ENCODE measurements at places on chromosomes 13 and 19.

DNA sequence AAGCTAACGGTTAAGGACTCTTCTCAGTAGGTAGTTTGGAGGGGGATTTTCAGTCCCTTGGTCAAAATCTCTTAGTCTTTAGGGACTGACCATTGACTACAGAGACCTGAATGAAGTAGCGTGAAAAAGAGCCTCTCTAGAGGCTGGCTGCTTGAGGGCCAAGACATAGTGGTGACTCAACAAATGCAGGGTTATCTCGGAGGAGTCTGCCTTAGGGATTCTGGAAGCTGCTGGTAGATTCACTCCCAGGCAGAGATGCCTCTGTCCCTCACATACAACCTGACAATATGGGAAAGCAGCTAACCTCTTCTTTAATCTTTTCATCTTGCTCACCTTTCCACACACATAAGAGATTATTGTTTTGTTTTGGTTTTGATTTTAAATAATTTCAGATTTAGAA, 5.1 kb downstream of the ZNF793 start:
- no peak for DNase-seq

DNA sequence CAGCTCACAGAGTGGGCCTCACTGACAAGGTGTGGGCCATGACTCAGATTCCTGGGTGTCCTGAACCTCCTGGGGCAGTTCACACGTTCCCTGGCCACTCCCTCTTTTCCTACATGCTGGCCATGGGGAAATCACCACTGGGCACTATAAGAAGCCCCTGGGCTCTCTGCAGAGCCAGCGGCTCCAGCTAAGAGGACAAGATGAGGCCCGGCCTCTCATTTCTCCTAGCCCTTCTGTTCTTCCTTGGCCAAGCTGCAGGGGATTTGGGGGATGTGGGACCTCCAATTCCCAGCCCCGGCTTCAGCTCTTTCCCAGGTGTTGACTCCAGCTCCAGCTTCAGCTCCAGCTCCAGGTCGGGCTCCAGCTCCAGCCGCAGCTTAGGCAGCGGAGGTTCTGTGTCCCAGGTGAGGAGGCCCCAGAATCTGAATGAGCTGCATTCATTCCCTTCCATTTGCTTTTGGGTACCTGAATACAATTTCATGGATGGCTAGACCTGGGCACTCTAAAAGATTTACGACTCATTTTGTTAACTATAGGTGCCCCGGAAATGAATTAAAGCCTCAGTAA, at the start of gene OLFM4:
Gene OLFM4 (plus strand): TSS at position 177 of the 567 bp plus-strand sequence. CDS start 24 bp downstream, at position 201.
- no peak for DNase-seq

GRCh38 chr13:43551897-43552456, 234.8 kb downstream of the ENOX1 start:
- no peak for DNase-seq

- peak; percentile 86 for DNase-seq
These were observed at the start of gene MYDGF for GRCh38 chr19:4669723-4670480. TSS of gene MYDGF (minus strand) at chr19:4670342. CDS start at chr19:4670334, 8 bp downstream.

GRCh38 chr13:40087091-40088002, 431.9 kb downstream of the COG6 start:
- DNase-seq, result no peak

DNA sequence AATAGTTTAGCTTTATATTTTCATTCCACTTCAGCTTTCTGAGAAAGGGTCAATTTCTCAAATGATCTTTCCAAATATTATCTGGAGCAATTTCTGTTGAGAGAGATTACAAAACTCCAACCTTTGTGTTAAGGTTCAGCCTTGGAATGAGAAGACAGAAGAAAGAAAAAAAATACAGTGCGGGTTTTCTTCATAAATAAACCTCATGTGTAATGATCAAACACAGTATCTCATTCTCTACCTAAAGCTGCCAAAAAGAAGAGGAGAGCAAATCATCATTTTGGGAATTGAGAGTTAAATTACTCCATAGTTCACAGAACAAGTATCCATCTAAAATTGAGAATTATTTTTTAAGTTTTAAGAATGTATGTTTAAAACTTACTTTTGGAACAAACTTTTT, 420.5 kb downstream of the KLF5 start:
- DNase-seq, result no peak

DNA sequence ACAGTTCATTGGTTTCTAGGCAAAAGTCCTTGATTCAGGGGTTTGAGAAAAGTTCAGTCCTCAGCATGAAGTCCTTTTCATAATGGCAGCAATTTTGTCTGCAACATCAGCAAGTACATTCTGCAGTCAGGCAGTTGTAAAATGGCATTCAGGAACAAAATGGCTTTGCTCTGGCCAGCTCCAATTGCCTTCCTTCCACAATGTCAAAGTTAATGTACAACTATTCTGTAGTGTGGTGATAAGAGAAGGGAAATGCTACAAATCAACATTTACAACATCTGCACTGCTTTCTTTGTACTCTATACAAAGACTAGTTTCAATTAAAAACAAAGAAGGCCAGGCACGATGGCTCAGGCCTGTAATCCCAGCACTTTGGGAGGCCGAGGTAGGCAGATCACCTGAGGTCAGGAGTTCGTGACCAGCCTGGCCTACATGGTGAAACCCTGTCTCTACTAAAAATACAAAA, 1.8 kb upstream of the NEK3 start:
- no peak for DNase-seq

DNA sequence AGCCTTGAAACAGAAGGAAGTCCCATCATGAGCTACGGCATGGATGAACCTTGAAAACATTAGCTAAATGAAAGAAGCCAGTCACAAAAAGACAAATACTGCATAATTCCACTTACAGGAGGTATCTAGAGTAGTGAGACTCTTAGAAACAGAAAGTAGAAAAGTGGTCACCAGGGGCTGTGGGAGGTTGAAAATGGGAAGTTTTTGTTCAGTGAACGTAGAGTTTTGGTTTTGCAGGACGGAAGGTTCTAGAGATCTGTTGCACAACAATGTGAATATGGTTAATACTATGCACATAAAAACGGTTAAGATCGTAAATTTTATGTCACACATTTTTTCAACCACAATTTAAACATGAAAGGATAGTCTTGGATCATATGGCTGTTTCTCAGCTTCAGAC, 11.9 kb upstream of the SLC10A2 start:
- DNase-seq, result no peak

- DNase-seq, result no peak
These were observed 106.3 kb downstream of the FGF9 start for GRCh38 chr13:21777166-21777565.

DNA sequence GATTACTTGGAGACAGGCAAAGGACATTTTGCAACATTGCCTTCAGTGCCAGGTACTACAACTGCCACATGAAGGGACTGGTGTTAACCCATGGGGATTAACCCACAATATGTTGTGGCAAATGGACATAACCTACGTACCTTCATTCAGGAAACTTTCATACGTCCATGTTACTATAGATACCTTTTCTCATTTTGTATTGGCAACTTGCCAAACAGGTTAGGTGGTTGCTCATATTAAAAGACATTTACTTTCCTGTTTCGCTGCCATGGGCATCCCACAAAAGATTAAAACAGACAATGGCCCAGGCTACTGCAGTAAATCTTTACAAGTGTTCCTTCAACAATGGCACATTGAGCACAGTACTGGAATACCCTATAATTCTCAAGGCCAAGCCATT, 925.3 kb downstream of the SLITRK6 start:
- DNase-seq, result no peak

- no peak for DNase-seq
These were observed 28.4 kb upstream of the ZNF83 start for GRCh38 chr19:52666506-52666905.

GRCh38 chr13:111862836-111863815, 203.8 kb upstream of the SOX1 start:
- DNase-seq, result no peak

DNA sequence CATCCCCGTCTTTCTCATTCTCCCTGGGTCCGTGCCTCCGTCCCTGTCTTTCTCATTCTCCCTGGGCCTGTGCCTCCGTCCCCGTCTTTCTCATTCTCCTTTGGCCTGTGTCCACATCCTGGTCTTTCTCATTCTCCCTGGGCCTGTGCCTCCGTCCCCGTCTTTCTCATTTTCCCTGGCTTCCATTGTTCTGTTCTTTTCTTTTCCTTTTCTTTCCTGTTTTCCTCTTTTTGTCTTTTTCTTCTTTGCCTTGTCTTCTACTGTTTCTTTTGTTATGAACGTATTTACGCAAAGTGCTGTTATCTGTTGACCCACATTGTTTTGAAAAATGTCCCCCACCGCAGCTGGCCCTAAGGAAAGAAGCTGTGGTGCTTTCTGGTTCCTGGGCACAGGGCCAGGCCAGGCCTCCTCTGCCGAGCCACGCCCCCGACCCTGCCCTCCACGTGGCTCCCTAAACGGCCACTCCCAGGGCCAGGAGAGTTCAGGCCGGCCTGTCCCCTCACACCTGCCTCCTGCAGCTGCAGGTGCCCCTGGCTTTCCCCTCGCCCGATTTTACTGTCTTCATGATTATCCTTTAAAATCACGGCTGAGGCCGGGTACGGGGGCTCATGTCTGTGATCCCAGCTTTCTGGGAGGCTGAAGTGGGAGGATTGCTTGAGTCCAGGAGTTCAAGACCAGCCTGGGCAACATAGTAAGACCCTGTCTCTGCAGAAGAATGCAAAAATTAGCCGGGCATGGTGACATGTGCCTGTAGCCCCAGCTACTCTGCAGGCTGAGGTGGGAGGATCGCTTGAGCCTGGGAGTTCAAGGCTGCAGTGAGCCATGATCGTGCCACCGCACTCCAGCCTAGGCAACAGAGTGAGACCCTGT, 14.0 kb upstream of the TMPRSS9 start:
- no peak for DNase-seq

DNA sequence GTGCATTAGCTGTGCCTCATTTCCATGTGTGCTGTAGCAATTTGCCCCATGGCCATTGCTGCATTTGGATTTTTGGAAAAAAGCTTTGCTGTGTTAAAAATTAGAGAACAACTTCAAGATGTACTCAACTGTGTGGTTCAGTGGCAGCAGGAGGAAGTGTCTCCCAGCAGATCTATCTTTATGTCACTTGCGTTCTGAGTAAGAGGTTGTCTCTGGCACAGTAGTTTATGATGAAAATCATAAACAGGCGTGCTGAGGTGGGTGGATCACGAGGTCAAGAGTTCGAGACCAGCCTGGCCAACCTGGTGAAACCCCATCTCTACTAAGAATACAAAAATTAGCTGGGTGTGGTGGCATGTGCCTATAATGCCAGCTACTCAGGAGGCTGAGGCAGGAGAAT, 29.0 kb upstream of the RNF17 start:
- DNase-seq, result no peak

DNA sequence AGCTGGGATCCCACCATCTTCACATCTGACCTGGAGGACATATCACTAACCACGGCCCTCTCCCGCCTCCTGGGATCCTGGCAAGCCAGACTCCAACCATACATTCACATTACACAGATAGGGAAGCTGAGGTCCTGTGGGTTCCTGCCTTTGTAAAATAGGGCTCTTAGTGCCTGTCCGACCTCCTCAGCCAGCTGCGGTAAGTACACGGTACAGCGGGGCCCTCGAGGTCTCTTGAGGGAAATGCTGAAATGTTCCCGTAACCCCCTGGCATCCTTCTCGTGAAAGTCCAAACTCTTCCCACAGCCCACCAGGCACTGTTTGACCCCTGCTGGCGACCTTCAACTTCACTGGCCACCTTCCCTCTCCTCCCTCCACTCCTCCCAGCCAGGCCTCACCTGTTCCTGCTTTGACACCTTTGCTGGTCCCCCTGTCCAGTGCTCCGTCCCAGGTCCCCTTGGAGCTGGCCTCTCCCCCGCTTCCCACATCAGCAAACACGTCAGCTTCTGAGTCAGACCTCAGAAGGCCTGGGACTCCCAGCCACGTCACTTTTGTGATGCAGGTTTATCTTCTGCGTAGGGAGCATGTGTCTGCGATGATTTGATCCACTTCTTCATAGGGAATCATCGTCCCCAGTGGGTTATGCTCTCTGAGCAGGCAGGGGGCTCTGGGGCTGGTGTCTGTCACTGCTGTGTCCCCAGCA, 8.8 kb upstream of the GNG7 start:
- DNase-seq, result no peak

GRCh38 chr13:113183450-113184129, 24.9 kb downstream of the PCID2 start:
- no peak for DNase-seq

DNA sequence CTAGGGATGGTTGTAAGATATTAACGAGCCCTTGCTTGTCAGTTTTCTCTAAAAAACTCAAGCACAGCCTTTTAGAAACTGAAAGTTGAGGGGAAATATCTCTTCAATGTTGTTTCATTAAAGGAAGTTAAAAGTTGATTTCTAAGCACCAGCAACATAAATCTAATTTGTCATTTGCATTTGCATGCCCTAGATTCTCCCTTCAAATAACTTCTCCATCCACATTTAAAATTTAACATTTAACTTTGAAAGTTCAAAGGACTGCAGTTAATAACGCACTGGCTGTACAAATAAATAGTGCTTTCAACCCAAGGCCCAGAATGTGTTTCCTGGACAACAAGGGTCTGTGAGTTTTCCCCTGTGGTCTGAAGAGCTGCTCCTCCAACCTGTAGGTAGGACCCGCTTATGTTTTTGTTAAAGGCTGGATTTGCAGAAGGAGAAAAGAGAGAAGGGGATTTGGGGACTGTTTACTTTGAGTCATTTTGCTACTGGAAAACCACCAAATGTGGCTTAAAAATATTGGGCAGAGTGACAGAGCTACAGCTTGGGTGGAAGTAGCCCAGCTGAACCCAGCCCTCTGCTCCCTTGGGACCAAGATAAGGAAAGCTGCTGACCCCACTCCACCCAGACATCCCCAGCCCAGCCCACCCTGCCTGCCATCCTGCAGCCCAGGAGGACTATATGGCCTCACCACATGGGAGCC, 39.8 kb downstream of the TNFRSF19 start:
- DNase-seq, result no peak

DNA sequence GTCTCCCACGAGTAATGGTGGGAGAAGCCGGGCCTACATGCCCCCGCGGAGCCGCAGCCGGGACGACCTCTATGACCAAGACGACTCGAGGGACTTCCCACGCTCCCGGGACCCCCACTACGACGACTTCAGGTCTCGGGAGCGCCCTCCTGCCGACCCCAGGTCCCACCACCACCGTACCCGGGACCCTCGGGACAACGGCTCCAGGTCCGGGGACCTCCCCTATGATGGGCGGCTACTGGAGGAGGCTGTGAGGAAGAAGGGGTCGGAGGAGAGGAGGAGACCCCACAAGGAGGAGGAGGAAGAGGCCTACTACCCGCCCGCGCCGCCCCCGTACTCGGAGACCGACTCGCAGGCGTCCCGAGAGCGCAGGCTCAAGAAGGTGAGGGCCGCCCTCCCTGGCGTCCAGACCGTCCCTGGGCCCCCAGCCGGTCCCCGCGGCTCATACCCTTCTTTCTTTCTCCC, 1.4 kb upstream of the USF2 start:
- DNase-seq, result no peak

DNA sequence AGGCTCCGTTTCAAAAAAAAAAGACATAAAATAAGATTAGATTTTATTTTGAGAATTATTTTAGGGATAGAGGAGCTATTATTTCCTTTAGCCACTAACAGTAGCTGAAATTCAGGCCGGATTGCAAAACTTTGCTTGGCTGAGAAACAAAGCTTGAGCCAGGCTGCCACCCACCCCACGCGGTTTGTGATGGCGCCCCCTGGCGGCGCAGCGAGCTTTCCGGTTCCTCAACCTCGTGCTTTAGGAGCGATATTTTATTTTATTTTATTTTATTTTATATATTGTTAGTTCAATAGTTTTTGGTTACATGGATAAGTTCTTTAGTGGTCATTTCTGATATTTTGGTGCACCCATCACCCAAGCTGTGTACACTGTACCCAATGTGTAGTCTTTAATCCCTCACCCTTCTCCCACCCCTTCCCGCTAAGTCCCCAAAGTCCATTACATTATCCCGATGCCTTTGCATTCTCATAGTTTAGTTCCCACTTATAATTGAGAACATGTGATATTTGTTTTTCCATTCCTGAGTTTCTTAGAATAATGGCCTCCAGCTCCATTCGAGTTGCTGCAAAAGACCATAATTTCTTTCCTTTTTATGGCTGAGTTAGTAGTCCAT, 19.8 kb upstream of the CEACAM4 start:
- DNase-seq, result no peak

GRCh38 chr13:41232578-41233480, 30.5 kb downstream of the MTRF1 start:
- no peak for DNase-seq

Measured in stimulated activated CD8-positive, alpha-beta memory T cell treated with anti-CD3 and anti-CD28 coated beads, Interleukin-7, amount 100 ng/mL, for 1 hour (primary cell).